ENCODE measurements at places on chromosomes 4 and X. TPM values are rescaled to one million over a fixed set of nuclear protein-coding genes. Genes with fewer than 3 reads are reported as not detected.

Gene KLB
- 2.1 TPM for total RNA-seq

GRCh38 chr4:109179061-109179460 lies 123.4 kb downstream of the COL25A1 start:
- H3K36me3 ChIP-seq, result no peaks in the 10 kb centered on the region
- DNase-seq, result no peak
- no peak overlapping the region for H3K4me3 ChIP-seq
- H3K4me1 ChIP-seq, result no peaks in the 10 kb centered on the region
- H3K27ac ChIP-seq, result no peak overlapping the region

- H3K4me1 ChIP-seq, result no peaks in the 10 kb centered on the region
- no peak for DNase-seq
- H3K27ac ChIP-seq, result no peak overlapping the region
These were observed 90.2 kb upstream of the FAM241A start for GRCh38 chr4:112055100-112055499.

DNA sequence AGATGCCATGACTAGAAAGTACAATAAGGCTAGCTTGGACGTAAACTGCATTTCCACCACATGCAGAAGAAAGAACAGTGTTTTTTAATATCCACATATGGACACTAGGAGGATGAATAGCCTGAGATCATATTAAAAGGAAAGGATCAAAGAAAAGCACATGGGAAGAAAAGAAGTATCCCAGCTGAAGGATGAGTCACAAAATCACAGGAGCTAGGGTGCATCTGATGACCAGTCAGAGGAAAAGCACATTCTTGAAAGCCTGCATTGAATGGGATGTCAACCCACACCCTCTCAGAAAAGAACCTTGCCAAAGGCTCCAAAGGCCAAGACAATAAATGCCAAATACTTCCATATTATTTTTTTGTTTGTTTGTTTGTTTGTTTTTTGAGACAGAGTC lies 56.8 kb upstream of the PRDX4 start:
- H3K27ac ChIP-seq, result no peak overlapping the region
- H3K4me1 ChIP-seq, result no peaks in the 10 kb centered on the region
- H3K4me3 ChIP-seq, result no peak overlapping the region
- H3K27me3 ChIP-seq, result no peaks in the 10 kb centered on the region

Gene ADGRA3
- total RNA-seq, result 29.3 TPM

- no peak overlapping the region for H3K4me3 ChIP-seq
- no peak overlapping the region for H3K27ac ChIP-seq
- H3K4me1 ChIP-seq, result no peaks in the 10 kb centered on the region
- H3K36me3 ChIP-seq, result no peaks in the 10 kb centered on the region
These were observed 45.8 kb downstream of the TSPAN5 start for GRCh38 chr4:98612318-98613250.

Gene SLC6A8
- 11.7 TPM for total RNA-seq

Gene CCNA2
- total RNA-seq, result 0.33 TPM

Gene CTPS2
- total RNA-seq, result 16.6 TPM
